Right atrium auricular region (tissue), 2 donors: ENCODE measurements at places on chromosomes 11 and 22. TPM values are rescaled to one million over a fixed set of nuclear protein-coding genes. Genes with fewer than 3 reads are reported as not detected.

DNA sequence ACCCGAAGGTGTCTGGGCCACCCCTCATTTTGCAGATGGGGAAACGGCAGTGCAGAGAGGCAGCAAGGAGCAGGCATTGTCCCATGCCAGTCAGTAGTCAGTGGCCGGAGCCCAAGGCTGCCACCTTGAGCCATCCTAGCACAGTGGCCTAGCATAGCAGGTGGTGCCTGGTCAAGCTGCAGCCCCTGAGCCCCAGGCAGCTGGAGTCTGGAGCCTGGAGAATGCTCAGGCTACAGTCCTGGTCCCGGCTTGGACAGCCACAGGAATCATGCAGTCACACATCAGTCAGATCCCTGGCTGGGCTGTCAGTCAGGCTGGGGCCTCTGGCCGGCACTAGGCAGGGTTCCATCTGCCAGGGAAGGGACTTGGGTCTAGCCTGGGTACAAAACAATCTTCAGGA lies 18.6 kb downstream of the KCNC1 start:
- DNase-seq: no peak

GRCh38 chr11:11478687-11479086 lies 125.6 kb upstream of the CSNK2A3 start:
- DNase-seq: no peak

GRCh38 chr11:17649261-17649660 lies 70.1 kb upstream of the MYOD1 start:
- DNase-seq: no peak

GRCh38 chr11:64278576-64279190 lies 5.8 kb downstream of the BAD start:
- no peak for DNase-seq

Gene CRYAB
- total RNA-seq: 2,961 TPM

GRCh38 chr11:82771781-82772180 lies 38.1 kb upstream of the FAM181B start:
- no peak for DNase-seq

GRCh38 chr11:66080055-66080817 lies 10.2 kb downstream of the PACS1 start:
- peak; percentile 86 for DNase-seq

GRCh38 chr11:126638648-126639047 lies 283.2 kb downstream of the ST3GAL4 start:
- DNase-seq: no peak

Gene ARHGAP42
- 6.1 TPM for total RNA-seq
